Right atrium auricular region (tissue), 2 donors: ENCODE measurements at places on chromosomes 1 and 21. TPM values are rescaled to one million over a fixed set of nuclear protein-coding genes. Genes with fewer than 3 reads are reported as not detected.

Gene WNT4
- total RNA-seq: not detected

Gene ARMH1
- 0.19 TPM for total RNA-seq

- no peak overlapping the region for H3K4me3 ChIP-seq
- DNase-seq: no peak
- H3K27ac ChIP-seq: no peak overlapping the region
- no peaks in the 10 kb centered on the region for H3K27me3 ChIP-seq
Measured at GRCh38 chr1:10479296-10479695, 4.5 kb downstream of the PEX14 start.

- H3K4me1 ChIP-seq: no peaks in the 10 kb centered on the region
- no peak overlapping the region for H3K4me3 ChIP-seq
- peaks cover 85% of the 10 kb centered on the region for H3K36me3 ChIP-seq
- H3K27me3 ChIP-seq: no peaks in the 10 kb centered on the region
- H3K27ac ChIP-seq: no peak overlapping the region
- DNase-seq: no peak
Measured at GRCh38 chr1:66364578-66365391, 169.2 kb upstream of the SGIP1 start.

DNA sequence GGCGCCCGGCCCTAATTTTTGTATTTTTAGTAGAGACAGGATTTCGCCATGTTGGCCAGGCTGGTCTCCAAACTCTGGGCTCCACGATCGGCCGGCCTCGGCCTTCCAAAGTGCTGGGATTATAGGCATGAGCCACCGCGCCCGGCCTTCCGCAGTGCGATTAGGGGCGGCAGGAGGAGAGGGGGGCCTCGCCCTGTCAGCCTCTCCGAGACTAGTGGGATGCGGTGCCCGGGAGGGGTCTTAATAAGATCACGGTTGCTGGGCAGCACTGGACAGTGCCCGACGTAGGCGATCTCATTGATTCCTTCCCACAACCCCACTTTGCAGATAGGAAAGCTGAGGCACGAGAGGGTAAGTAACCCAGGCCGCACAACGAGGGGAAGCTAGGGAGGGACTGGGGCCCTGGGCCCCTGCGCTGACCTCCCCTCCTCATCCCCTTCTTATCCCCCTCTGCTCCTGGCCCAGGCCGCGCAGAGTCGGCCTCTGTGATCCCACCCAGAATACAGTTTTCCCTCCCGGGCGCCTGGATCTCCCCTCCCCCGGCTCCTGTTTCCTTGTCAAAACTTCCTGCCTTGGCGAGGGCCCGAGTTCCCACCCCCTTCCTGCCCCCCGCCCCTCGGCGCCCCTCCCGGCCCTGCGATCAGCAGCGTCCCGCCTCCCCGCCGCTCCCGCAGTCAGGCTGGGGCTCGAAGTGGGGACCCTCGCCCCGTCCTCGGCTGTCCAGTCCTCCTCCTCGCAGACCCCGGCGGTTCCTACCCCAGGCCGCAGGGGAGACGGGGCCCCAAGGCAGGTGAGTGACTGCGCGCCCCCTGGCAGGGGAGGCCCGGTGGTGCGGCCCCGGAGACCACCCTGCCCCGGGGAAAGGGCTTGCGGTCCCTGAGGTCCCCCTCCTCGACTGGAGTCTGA is at the start of gene PEAR1:
Gene PEAR1 (plus strand): TSS at position 671 of the 906 bp plus-strand sequence. CDS start 10,209 bp downstream, outside the sequence.
- peak; percentile 66 for DNase-seq
- H3K4me1 ChIP-seq: peaks cover 56% of the 10 kb centered on the region
- no peaks in the 10 kb centered on the region for H3K27me3 ChIP-seq
- peak within 1 kb of the TSS; percentile 85 for H3K27ac ChIP-seq
